ENCODE measurements at places on chromosomes 1 and 21. TPM values are rescaled to one million over a fixed set of nuclear protein-coding genes. Genes with fewer than 3 reads are reported as not detected.

The FCGR1A gene
- not detected for total RNA-seq

The NFIA gene
- total RNA-seq = 16.4 TPM

The COL9A2 gene
- 3.3 TPM for total RNA-seq

The BEST4 gene
- 0.88 TPM for total RNA-seq

The ARHGEF19 gene
- total RNA-seq = 3.4 TPM

The HTR1D gene
- 0.20 TPM for total RNA-seq

The RBM34 gene
- 94.2 TPM for total RNA-seq

The HRNR gene
- not detected for total RNA-seq

The SH2D2A gene
- 0.86 TPM for total RNA-seq

The ZBTB18 gene
- total RNA-seq = 213 TPM

The MIXL1 gene
- 0.54 TPM for total RNA-seq

The KCNJ15 gene
- not detected for total RNA-seq

The RNF223 gene
- total RNA-seq = not detected

The RIPPLY3 gene
- not detected for total RNA-seq

The RSPH1 gene
- 0.42 TPM for total RNA-seq

The UBXN10 gene
- total RNA-seq = 0.49 TPM

The CELA3A gene
- not detected for total RNA-seq

The FMN2 gene
- total RNA-seq = 150 TPM

The RGS5 gene
- total RNA-seq = 4.9 TPM

The CSMD2 gene
- total RNA-seq = 0.27 TPM

The TMEM50A gene
- 83.5 TPM for total RNA-seq

The THEMIS2 gene
- total RNA-seq = 4.6 TPM

The KCNAB2 gene
- 20.4 TPM for total RNA-seq

The PRAMEF6 gene
- total RNA-seq = not detected

The GNG12 gene
- 1.3 TPM for total RNA-seq

The SH2D5 gene
- total RNA-seq = 1.2 TPM

The NMNAT2 gene
- total RNA-seq = 76.4 TPM

The FCER1G gene
- total RNA-seq = 1.3 TPM

The ALPL gene
- 10.0 TPM for total RNA-seq

The C1orf185 gene
- total RNA-seq = not detected

The ZBTB8A gene
- 12.0 TPM for total RNA-seq

The NTMT2 gene
- total RNA-seq = not detected

The LEPR gene
- 6.8 TPM for total RNA-seq

The TRAF3IP3 gene
- not detected for total RNA-seq

The NBPF6 gene
- total RNA-seq = not detected

The HTR6 gene
- not detected for total RNA-seq

The PODN gene
- 3.1 TPM for total RNA-seq

The PRAMEF18 gene
- total RNA-seq = not detected
